ENCODE measurements at places on chromosomes 12 and 14. TPM values are rescaled to one million over a fixed set of nuclear protein-coding genes. Genes with fewer than 3 reads are reported as not detected.

Gene MNAT1
- total RNA-seq: 38.5 TPM

- DNase-seq: no peak
These were observed 39.8 kb downstream of the TMTC3 start for GRCh38 chr12:88181881-88182280.

Gene TAMALIN
- 15.1 TPM for total RNA-seq

DNA sequence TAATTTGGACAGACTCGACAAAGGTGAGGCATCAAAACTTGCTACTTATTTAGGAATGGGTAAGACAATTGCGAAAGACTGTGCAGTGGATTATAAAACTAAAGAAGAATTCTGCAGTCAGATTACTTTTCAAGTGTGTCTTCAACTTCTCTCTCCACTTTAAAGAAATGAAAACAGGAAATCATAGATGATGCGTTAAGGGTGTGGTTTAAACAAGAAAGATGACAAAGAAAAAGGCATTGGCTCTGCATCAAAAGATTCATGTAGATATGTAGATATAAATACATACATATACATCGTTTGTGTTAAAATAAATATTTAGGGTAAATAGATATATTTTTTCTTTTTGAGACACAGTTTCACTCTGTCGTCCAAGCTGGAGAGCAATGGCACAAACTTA, 74.6 kb upstream of the PARP11 start:
- DNase-seq: no peak

DNA sequence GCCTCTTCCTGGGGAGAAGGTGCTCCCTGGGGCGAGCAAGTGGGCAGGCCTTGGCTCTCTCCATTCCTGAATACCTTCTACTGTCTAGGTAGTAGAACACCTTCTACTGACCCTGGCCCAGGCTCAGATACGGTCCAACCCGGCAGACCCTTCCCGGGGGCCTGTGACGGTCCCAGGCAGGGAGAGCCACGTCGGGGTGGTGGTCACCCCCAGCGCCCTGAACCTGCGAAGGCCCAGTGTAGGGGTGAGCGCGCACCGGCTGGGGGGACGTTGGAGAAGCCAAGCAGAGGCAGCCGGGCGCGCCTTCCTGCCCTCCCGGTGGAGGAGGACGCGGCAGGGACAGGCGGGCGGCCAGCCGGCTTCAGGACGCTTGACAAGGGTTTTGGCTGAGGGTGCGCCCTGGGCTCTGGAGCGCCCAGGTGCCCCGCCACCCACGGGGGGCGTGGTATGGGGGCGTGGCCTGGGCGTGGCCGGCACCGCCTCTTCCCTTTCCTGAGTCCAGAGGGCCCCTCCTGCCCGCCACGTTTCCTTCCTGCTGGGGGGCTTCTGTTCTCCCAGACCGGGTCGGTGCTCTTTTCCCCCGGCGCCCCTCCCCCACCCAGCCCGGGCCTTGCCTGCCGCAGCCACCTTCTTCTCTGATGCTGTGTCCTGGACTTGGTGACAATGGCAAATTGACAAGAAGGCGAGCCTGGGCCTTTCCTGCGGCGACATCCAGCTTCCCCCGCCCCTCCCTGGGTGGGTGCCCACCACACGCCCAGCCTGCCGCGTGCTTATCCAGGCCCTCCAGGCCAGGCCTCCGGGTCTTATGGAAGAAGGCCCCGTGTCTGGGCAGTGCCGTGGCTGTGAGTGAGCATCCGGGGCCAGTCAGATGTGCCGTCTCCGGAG, 24.5 kb upstream of the PPP1R13B start:
- peak; percentile 84 for DNase-seq

DNA sequence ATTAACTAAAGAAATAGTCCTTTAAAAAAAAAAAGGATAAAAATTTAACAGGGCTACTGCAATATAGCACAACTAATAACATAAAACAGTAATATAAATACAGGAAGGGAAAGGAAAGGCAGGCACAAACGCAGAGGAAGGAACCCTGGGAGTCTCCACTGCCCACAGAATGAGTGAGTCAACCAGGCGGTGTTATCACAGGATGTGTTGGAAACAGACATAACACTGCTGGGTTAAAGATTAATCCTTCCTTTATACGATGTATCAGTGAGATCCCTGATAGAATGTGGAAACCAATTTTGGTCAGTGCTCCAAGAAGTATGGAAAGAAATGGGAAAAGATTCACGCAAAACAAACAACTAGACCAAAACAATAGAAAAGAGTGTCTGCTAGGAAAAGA, 47.9 kb downstream of the FGD6 start:
- no peak for DNase-seq

DNA sequence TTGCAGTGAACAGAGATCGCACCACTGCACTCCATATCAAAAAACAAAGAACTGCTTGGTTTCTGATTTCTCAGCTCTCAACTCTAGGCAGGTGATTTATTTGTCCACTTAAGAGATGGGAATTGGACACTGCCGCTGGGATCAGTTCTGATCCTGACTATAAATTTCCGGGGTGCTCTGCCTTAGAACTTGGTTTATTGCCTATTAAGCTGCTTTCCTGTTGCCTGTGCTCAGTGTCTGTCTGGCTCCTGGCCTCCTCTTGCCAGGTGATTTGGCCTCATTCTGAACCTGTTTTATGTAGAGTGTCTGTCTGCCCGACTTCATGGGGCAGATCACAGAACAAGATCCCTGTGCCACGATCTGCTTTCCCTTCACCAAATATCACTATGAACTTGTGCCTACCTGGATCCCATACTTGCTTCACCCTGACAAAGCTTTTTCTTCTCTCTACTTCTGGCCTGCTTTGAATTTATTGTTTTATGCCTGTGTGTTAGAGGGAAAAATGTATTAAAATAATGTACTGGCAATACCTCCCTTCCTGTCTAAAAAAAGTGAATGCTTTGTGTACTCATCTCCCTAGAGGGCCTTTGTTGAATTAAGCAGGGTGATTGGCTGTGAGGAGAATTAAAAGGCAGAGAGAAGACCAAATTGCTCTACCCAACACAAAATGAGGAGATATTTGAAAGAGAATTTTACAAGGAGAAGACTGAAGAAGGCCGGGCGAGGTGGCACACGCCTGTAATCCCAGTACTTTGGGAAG, 27.6 kb downstream of the CDKN1B start:
- no peak for DNase-seq

Gene FRMD6
- total RNA-seq: 3.2 TPM

Gene PLEKHH1
- total RNA-seq: 1.7 TPM

Gene MUCL1
- total RNA-seq: not detected

Gene SLC25A21
- not detected for total RNA-seq

Gene RIC8B
- 9.9 TPM for total RNA-seq

- DNase-seq: peak; percentile 26
These were observed 1.2 kb downstream of the CRY1 start for GRCh38 chr12:107091989-107092641.

DNA sequence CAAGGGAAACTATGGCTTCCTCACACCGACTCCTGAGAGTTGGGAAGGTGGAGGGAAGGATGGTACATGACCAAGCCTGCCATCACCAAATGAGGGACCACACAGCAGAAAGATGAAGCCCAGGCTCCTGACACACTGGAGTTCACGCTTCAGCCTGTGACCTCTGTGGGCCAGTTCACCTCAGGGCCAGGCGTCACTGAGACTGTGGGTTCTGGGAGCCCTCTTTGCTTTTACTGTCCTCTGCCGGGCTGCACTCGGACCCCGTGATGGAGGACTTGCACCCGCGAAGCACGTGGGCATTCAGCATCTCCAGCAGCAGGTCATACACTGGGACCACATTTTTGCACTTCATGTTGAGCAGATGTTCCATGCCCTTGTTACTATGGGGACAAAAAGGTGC, 61.2 kb downstream of the ESR2 start:
- DNase-seq: no peak

DNA sequence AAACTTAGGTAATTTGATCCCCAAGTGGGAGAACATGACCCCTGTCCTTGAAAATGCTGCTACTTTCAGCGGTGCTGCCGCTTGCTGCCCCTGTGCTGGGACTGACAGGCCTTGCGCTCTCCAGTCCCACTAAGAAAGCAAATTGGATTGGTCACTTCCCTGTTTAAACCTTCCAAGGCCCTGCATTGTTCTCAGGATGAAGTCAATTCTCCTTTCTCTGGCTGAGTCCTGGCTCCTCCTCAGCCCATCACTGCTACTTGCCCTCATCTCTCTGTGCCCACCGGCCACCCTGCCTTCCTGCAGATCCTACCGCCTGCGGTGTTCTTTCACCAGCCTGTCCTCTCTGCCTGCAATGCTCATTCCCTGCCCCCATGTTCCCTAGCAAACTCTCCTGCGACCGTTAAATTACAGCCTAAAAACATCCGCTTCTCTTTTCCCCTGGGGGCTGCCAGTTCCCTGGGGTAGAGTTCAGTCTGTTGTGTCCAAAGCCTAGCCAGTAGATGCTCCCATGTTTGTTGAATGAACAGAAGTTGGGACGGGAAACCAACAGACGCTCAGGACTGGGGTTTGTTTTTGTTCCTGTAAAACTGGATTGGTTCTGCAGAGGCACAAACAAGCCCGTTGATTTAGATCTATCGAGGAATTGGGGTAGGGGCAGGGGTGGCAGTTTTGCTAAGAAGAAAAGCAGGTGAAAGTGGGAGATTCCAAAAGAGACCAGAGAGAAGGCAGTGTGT, 127.3 kb upstream of the HIF1A start:
- DNase-seq: no peak

Gene ATF7
- total RNA-seq: 19.3 TPM

- no peak for DNase-seq
These were observed 21.2 kb upstream of the RNASE1 start for GRCh38 chr14:20823859-20824258.

Gene GPRC5A
- 0.07 TPM for total RNA-seq

- DNase-seq: no peak
These were observed 195.6 kb upstream of the KRR1 start for GRCh38 chr12:75706786-75707605.

Gene RNF31
- 75.5 TPM for total RNA-seq

Gene ACOT2
- 4.8 TPM for total RNA-seq

- no peak for DNase-seq
These were observed 76.9 kb downstream of the VWF start for GRCh38 chr12:6047249-6048237.

DNA sequence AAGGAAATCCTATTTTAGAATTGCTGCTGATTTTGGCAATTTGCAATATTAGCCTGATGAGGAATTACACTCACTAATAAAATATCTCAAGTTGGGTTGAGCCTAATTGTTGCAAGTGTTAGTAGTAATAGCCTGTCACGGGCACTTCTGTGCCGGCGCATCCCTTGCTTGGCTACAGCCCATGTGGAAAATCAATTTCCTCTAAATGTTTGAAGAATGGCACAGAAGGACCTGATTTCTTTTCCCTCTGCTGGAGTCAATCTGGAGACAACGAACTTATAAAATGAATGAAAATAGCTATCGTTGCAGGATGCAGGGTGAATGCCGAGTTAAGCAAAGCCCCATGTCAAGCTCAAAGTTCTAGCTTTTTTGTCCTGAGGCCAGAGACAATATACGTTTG, 31.2 kb upstream of the MED13L start:
- no peak for DNase-seq

Gene OR4K2
- not detected for total RNA-seq

DNA sequence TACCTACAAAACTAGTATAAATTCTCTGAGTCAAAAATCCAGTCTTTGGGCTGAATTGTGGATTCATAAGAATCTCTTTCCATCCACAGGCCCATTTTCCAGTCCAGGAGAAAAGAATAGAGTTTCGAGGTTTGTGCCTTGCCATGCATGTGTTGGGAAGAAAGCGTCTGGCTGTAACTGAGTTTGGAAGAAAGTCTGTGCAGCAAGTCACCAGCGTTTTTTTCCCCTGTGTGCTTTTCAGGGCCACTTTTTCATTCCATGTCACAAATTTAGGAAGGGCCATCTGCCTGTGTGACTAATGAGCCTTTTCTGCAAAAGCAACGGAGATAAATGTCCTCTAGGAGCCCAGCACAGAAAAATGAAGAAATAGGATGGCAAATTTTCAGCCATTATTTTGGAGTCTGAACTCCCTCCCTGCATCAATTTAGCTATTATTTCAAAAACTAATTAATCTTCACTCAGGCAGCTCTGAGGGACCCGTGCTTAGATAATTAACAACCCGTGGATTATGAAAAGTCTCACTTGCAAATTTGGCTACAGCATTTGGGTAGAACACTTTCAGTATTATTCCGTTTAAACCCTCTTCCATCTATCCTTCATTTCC, 261.5 kb downstream of the SUDS3 start:
- DNase-seq: no peak

Gene GPR132
- 33.4 TPM for total RNA-seq

GRCh38 chr14:72889366-72889765, 4.5 kb downstream of the DPF3 start:
- no peak for DNase-seq

Gene TRHDE
- total RNA-seq: not detected

- DNase-seq: peak; percentile 70
These were observed 152.4 kb upstream of the ATP2B1 start for GRCh38 chr12:89861086-89861485.

DNA sequence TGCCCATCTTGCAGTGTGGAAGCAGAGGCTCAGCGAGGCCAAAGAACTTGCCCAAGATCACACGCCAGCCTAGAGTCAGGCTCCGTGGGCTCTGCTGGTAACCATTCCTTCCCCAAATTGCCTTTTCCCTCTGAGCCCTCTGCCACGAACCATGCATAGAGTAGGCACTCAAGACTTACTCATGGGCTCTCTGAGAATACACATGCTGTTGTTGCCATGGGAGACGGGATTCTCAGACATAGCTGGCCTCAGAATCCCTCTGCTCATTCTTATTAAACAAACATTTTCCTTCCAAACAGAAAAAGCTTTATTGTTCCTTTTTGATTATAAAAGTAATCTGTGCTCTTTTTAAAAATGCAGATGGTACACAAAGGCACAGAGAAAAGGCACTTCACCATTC, 52.5 kb upstream of the WSCD2 start:
- DNase-seq: no peak

DNA sequence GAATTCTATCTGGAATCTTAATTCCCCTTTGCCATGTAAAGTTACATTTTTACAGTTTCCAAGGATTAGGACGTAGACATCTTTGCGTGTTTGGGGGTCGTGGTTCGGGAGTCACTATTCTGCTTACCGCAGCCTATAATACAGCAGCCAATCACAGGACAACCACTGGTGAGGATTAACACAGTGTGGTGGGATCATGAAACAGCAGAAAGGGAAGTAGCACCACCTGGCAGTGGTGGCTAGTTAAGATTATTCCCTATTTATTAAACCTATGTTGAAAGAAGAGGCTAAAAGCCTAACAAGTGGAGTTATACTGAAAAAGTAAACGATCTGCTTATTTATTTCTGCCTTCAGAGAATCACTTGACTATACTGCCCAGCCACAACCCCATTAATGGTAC, 71.7 kb downstream of the IPO8 start:
- DNase-seq: no peak

Gene FOXM1
- total RNA-seq: 79.3 TPM

Gene ETNK1
- total RNA-seq: 61.0 TPM

- no peak for DNase-seq
These were observed 253.1 kb downstream of the ZFP36L1 start for GRCh38 chr14:68539789-68540188.
